Vagina (tissue), 2 donors: ENCODE measurements at places on chromosomes 3 and 15. TPM values are rescaled to one million over a fixed set of nuclear protein-coding genes. Genes with fewer than 3 reads are reported as not detected.

GRCh38 chr3:52028572-52028971, 27.8 kb downstream of the DUSP7 start:
- DNase-seq, result no peak

- no peak for DNase-seq
Measured at GRCh38 chr3:24843955-24844354, 349.3 kb upstream of the THRB start.

GRCh38 chr3:12946251-12946648, 104.9 kb upstream of the RPL32 start:
- no peak for DNase-seq

- no peak for DNase-seq
Measured at GRCh38 chr15:98809273-98809672, 160.9 kb downstream of the IGF1R start.

GRCh38 chr3:11609481-11609880, 34.2 kb downstream of the VGLL4 start:
- no peak for DNase-seq

The COL6A5 gene
- total RNA-seq, result not detected

The STAB1 gene
- total RNA-seq, result 124 TPM

- DNase-seq, result no peak
Measured at GRCh38 chr3:90032980-90033641, 925.7 kb downstream of the EPHA3 start.

DNA sequence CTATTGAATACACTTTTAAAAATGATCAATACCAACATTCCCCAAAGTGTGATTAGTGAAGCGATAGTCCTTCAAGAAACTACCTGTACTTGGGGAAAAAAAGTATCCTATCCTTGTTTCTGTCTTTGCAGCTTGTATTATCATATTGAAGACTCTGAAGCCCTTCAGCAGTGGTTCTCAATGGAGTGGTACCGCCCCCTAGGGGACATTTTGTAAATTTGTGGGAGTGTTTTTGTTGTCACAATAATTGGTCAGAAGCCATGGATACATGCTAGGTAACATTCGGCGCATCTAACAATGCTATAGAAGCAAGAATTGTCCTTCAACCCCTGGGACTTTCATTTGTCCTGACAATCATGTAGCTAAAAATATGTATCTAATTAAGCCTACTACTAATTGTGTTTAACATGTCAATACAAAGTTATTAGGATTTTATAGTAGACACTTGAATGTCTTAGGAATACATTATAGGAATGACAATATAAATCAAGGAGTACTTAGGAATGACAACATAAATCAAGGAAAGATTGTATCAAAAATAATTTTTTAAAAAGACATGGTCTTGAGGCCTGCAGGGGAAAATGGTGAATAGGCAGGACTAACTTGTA, 53.7 kb downstream of the NMD3 start:
- DNase-seq, result no peak

- no peak for DNase-seq
Measured at GRCh38 chr3:155917781-155918180, 47.3 kb downstream of the GMPS start.

The SPTBN5 gene
- total RNA-seq, result 0.49 TPM

DNA sequence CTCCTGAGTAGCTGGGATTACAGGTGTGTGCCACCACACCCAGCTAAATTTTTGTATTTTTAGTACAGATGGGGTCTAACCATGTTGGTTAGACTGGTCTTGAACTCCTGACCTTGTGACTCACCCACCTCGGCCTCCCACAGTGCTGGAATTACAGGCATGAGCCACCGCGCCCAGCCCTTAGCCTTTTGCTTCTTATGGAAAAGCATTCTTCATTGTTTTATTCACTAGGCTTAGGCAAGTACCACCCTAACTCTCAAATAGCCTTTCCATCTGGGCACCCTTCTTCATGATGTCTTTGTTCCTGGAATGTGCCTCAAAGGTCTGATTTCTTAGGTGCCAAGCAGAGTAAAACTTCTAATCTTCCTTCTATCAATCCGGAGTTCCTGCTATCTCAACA, 641.8 kb downstream of the FHIT start:
- DNase-seq, result no peak

The SEMA6D gene
- 34.9 TPM for total RNA-seq

The GOLGA6B gene
- not detected for total RNA-seq

- no peak for DNase-seq
Measured at GRCh38 chr3:73707772-73708171, 83.0 kb upstream of the PDZRN3 start.

The WDR93 gene
- total RNA-seq, result not detected

DNA sequence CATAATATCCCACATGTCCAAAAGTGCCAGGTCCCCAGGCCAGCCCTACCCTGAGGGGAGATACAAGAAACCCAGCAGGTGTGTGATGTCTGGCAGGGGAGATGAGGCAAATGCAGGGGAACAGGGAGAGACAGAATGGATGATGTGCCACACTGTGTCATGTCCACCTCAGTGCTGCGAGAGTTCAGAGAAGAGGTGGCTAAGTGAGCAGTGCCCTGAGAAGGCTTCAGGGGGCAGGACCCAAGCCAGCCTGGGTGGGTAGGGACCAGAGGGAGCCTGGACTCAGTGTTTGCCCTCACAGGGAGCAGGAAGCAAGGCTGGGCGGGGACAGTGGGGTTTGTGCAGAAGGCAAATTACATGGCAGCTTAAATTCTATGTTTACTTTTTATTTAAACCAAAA, 61.2 kb downstream of the KLHL6 start:
- DNase-seq, result no peak

DNA sequence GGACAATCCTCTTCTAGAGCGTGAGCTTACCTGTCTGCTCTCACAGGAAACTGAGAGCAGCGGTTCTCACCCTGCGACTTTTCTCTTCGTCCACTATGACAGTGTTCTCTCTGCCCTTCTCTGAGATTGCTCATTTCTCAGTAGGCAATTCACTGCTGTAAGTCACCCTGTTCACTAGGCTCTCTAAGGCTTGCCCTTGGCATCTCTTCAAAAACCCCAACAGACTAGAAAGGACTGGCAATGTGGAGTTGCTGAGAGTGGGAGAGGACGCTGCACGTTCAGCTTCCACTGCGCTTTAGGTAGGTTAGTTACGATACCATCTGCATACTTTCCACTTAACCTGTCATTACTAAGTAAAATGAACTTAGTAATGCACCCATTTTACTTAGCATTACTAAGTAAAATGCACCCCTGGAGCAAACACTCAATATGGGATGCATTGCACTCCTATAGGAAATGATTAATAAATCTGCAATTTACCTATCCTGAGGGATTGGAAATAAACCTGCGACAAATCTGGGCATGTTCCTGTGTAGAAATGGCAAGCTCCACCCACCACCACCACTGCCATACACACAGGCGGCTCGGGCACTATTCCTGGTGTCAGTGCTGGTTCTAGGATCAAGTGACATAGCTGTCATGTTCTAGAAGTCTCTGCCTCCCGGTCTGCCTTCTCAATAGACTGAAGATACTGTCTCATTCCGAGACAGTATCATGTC, 21.4 kb downstream of the XPC start:
- DNase-seq, result peak; percentile 82

The CLASP2 gene
- 69.5 TPM for total RNA-seq

The RTP3 gene
- total RNA-seq, result not detected

DNA sequence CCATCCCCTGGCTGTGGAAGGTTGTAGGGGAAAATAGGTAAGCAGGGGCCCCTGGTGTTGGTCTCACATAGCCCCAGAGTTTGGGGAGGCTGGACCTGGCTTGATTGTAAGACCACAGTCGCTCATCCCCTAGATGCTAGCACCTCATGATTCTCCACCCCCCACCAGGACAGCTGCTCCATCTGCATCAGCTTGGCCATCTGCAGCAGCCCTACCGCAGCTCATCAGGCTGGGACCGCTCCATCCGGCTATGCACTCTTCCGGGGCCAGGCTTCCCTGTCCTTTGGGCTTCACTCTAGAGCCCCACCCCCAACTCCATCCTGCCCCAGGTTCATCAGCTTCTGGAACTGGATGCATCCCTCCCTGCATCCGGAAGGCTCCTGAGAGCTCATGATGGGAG, 12.6 kb downstream of the SCN5A start:
- no peak for DNase-seq

The C3orf85 gene
- not detected for total RNA-seq

GRCh38 chr15:100073982-100074381, 267.8 kb downstream of the ADAMTS17 start:
- DNase-seq, result no peak

DNA sequence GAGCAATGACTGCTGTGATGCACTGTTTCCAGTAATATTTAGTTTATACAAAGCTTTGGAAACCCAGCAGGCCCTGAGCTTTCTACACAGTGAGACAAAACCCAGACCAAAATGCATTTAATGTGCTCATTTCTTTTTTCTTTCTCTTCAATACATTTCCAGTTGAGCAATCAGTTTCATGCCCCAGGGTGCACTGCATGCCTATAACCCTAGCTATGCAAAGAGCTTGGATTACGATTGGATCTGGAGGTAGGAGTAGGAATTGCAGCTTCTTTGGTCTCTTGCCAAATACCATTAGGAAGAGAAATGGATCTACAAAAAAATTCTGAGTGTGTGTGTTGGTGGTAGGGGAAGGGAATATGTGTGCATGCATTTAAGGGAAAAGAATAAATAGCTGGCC, 1001.4 kb downstream of the SQOR start:
- DNase-seq, result no peak

DNA sequence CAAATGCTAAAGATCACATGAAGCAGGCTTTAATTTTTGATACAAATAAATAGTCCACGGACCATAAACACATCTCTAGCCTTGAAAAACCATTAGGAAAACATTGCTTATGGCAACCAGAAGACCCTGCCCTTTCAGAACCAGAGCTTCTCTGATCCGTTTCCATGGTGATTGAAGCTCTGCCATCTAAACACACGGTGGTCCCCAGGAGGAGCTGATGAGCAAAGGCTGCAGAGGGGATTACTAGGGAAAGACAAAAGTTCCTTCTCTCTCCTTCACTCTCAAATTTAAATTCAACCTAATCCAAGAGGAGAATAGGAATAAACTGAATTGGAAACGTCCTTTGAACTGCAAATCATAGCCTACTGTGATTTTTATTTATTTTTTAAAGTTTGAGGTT, 122.0 kb upstream of the ATP10A start:
- DNase-seq, result no peak

- DNase-seq, result no peak
Measured at GRCh38 chr3:122825460-122825859, 30.6 kb downstream of the SLC49A4 start.

- no peak for DNase-seq
Measured at GRCh38 chr3:187943677-187944389, 198.6 kb upstream of the BCL6 start.

DNA sequence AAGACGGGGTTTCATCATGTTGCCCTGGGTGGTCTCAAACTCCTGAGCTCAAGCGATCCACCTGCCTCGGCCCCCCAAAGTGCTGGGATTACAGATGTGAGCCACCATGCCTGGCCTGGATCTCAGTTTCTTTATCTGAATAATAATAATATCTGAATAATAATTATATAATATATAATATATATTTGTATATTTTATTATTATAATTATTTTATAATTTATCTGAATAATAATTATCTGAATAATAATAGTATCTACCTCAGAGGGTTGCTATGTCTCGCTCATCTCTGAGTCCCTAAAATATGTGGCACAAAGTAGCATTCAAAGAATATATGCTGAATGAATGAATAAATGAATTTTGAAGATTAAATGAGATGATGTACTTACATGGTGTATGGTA, 44.8 kb downstream of the TMEM40 start:
- DNase-seq, result no peak

The SH2D7 gene
- not detected for total RNA-seq

DNA sequence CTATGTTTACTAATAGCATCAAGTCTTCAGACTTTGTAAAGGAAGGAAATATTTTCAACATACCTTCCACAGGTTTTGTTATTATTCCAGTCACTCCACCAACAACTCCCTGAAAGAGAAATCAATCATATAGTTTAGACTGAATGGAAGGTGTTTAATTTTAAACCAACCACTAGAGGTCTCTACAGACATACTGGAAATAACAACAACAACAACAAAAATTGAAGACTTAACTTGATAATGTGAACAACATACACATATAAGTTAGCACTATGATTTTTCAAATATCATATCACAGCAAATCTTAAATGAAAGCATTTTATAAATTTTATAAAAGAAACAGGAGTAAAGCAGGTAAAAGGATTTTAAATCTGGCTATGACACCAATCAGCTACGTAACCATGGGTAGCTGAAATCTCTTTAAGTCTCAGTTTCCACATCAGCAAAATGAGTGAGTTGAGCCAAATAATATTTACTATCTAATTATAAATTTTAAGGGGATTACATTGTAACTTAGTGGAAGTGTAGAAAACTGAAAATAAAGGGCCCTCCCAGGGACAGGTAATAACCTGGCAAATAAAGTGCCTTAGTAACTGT, 188.2 kb downstream of the VPS13C start:
- no peak for DNase-seq

The AGTR1 gene
- 12.0 TPM for total RNA-seq

DNA sequence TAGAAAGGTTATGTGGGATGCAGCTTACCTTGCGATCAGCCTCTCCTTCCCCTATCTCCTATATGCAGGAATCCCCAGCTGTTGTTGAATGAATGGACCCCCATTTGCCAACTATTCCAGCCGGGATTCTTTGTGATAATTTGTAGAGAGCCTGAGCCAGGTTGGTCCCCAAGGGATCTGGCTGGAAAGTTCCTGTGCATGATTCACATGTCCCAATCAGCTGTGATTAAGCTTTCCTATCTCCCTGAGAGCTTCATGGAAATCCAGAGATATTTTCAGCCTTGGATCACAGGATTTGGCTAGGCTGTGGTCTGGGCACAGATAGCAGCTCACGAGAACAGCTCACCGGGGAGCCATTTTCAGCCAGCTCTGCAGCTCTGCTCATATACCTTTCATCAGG, 76.7 kb downstream of the ARNT2 start:
- DNase-seq, result no peak

DNA sequence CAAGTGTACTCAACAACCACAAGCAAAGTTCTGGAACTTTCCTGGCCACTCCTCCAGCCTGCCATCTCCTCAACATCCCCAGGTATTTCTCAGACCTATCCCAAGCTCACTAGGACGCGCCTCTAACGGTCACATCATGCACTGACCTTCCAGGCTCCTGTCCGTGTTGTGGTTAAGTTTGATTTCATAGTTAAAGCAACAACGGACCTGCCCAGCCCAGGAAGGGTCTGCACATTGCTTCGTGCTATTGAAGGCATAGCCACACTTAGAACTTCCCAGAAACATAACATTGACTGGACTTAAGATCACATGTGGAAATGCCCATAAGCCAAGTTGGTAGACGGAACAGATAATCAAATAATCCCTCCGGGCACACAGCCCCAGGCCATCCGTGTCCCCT, 85.1 kb downstream of the OCA2 start:
- DNase-seq, result peak; percentile 56

The PARP16 gene
- total RNA-seq, result 12.8 TPM
